Femur (tissue), 1 donor: ENCODE measurements at places on chromosomes 3 and 15.

DNA sequence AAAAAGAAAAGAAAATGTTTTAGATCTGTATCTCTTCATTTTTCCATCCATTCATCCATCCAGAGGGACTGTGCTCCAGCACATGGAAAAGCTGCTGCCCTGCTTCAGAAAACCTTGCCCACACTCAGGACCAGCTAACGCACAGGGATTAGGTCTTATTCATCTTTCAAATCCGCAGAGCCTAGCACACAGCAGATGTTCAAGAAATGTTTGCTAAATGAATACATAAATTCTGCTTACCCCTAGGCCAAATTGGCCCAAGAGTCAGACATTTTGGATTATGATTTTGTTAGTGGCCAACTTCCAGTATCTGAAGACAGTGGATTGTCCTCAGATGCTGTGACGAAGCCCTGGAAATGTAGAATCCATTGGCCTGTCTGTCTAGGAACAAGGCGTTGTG, 71.4 kb downstream of the GHSR start:
- DNase-seq, result no peak

GRCh38 chr3:55544219-55544618, 57.1 kb upstream of the WNT5A start:
- DNase-seq, result no peak

- DNase-seq, result no peak
Measured at GRCh38 chr15:59751552-59752413, 62.7 kb upstream of the BNIP2 start.

DNA sequence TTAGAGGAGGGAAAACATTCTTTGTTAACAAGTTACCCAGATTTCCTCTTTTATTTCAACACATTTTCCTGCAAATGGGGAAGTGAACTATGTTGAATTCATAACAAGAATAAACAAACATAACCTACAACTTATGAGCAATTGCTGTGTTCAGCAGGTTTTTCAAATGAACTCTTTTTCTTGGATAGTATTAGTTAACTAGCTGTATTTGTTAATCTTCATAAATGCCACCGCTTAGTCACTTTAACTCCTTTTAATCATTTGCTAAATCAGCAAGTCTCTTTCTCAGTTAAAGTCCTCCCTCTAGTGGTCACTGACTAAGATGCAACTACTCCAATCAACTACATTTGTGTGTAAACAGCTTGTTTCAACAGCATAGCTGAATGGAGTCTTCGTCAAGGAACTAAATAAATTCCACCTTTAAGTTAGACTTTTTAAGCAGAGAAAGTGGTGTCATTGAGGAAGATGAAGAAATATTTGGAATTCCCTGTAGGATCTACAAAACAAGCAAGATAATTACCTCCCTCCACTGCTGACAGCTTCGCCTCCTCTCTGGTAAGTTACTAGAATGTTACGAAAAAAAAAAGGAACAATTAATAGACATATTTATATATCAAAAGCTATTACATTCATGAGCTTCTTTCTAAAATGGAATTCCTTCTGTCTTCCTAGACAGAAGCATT, 1122.0 kb downstream of the ROBO1 start:
- no peak for DNase-seq

- no peak for DNase-seq
Measured at GRCh38 chr3:195073866-195074860, 196.8 kb downstream of the XXYLT1 start.
